ENCODE measurements at places on chromosomes 13 and 19.

DNA sequence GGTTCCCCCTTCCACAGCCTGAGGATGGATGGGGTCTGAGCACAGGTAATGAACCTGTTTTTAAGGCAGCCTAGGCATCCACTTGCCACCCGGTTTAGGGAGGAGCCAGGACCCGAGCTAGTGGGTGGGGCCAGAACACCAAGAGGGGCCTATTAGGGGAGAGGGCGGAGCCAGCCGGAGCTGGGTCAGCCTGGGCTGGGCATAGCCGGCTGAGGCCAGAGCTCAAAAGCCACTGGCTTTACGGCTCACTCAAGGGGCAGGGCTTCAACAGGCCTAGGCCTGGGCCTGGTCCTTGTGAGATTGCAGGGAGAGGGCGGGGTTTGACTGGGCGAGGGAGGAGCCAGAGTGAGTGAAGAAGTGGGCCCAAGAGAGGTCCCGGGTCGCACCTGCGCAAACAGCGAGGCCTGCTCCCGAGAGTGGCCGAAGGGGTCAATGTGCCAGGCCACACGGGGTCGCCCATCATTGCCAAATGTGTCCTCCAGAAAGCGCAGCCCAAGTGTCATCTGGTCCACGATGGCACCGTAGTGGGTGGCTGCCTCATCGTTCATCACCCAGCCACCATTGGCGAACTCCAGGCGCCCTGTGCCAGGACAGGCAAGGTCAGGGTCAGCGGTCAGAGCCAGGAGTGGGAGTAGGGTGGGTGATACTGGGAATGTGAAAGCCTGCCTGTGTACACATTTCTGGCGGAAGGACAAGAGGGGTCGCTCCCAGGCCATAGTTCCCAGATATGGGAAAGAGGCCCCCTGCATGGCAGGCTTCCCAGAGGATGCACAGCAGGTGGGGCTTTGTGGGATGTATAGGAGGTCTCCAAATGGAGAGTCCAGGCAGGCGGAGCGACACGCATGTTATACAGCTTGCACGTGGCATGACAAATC is 1.9 kb downstream of the MAN2B1 start:
- peak; percentile 46 for DNase-seq

GRCh38 chr13:39586151-39586550 is 16.8 kb downstream of the LHFPL6 start:
- no peak for DNase-seq

- DNase-seq, result no peak
These were observed 249.3 kb downstream of the UQCRFS1 start for GRCh38 chr19:28963486-28964250.

GRCh38 chr13:111245576-111246384 is 74.7 kb upstream of the TEX29 start:
- peak; percentile 56 for DNase-seq

- no peak for DNase-seq
These were observed 42.6 kb upstream of the STK24 start for GRCh38 chr13:98619556-98619955.

GRCh38 chr19:7294558-7295212 is 471 bp upstream of the INSR start:
- peak; percentile 60 for DNase-seq

DNA sequence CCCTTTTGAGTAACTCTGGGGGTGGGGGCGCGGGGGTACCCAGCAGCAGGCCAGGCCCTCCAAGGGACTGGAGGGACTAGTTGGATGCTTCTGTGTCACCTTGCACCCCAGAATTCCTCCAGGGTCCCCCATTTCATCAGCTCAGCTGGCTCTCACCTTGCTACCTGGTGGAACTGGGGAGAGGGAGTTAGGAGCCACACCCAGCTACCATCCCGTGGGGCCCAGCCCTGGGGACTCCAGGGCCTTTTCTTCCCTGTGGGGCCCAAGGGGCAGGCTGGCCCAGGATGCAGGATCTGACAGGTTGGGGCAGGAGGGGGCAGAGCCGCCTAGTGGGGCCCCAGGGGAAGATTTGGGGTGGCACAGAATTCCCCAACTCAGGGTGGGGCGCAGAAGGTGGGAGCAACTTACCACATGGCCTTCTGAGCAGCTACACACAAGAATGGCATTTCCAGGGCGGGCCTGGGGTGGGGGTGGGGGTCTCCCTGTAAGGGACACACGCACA is 32.8 kb upstream of the NANOS3 start:
- no peak for DNase-seq

DNA sequence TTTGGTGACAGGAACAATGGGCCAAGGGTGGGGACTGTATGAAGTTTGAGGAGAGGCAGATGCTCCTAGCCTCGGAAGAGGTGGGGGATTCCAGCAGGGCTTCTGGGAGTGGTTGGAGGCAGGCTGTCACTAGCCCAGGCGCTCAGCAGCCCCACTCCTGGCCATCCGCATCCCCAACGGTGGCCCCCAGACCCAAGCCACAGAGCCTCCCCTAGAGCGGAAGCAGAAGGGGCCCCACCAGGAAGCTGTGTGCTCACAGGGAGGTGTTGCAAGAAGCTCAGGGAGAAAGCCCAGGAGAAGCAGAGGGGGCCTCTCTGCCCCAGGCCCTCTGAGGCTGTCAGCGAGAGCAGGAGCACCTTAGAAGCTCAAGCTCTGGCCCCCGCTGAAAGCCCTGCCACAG is 8.3 kb downstream of the PRAM1 start:
- no peak for DNase-seq

GRCh38 chr13:53494406-53494805 is 465.8 kb downstream of the OLFM4 start:
- no peak for DNase-seq

DNA sequence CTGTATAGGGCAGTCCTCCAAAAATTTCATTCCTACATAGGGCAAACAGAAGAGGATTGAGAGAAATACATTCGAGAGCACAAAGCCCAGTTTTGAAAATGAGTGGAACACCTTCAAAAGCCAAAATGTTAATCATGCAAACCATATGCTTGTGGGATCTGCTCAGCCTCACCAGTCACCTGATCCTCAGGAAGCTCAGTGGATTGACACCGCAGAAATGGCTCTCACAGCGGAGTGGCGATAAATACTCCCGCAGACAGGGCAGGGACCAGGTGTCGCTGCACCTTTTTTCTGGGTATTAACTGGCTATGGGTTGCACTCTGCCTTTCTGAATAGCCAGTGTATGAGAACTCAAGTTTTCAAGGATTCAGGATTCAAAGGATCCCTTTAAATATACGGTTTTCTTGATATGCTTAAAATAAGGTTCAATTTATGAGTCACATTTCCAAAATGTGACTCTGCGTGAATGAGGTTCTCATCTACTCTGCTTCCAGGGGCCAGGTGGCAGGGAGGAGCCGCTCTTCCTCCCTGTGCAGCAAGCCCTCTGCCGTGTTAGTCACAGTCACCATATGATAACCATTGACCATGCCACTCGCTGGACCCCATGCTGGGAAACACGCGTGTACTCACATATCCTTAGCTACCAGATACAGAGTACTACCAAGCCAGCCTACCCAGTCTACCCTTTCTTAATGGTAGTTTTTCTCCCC is 18.3 kb upstream of the DHRS12 start:
- DNase-seq, result no peak

- DNase-seq, result no peak
These were observed 7.9 kb downstream of the CEACAM3 start for GRCh38 chr19:41804336-41804735.

- DNase-seq, result no peak
These were observed 66.8 kb downstream of the SOX1 start for GRCh38 chr13:112133499-112134390.

DNA sequence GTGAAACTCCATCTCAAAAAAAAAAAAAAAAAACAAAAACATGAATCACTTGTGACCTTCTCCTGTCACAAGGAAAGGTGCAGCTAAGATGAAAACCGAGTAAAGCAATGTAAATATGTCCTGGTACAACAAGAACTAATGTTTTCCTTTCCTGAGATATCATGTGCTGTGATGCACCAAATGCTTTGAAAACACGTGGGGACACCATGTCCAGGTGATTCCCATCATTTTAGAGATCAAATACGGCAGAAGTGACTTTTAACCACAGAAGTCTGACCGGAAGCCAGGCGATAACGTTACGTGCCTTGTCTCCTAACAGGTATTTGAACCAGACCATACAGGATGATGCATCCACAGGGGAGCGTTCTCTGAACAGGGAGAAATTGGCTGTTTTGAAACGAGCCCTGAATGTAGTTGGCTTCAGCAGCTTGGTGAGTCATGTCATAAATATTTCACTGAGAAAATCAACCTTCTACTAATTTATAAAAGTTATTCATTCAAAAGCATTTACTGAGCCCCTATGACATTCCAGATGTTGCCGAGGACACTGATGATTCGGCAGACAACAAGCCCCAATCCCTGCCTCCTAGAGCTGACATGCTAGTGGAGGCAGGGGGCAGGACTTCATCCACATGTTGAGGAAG is 328.1 kb downstream of the MYO16 start:
- DNase-seq, result peak; percentile 66

DNA sequence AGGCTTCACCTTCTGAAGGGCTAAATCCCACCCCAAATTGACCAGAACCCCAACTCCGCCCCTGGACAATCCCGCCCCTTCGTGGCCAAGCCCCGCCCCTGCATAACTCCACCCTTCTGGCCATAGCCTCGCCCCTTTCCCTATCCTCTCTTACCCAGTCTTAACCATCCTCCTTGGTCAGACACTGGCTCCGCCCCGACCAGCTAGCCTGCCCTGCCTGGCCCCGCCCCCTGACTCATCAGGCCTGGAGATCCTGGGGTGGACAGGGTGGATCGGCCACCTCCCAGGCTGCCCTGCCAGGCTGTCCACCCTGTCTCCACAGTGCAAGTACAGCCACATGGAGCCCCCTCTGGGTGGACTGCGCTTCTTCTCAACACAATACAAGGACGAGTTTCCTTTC is 8.0 kb upstream of the ZNF358 start:
- peak; percentile 92 for DNase-seq

GRCh38 chr13:79385694-79386093 is 20.4 kb downstream of the RBM26 start:
- DNase-seq, result no peak

- DNase-seq, result no peak
These were observed 5.5 kb downstream of the PHLDB3 start for GRCh38 chr19:43499042-43499441.

DNA sequence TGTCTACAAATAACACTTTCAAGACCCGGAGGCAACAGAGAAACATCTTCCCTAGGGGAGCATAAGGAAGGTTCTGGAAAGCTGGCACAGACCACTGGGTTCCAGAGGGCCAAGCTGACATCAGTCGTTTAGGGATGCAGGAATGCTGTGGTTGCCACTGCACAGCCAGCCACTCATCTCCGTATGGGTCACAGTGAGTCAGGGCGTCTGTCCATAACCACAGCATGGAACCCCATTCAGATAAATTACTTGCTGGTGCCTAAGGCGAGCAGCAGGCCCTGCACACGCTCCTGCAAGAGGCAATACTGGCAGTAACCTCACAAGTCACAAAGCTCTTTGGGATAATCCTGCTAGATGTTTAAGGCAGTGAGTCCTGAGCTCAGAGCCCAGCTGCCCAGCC is 140.9 kb upstream of the UBL3 start:
- DNase-seq, result peak; percentile 94

DNA sequence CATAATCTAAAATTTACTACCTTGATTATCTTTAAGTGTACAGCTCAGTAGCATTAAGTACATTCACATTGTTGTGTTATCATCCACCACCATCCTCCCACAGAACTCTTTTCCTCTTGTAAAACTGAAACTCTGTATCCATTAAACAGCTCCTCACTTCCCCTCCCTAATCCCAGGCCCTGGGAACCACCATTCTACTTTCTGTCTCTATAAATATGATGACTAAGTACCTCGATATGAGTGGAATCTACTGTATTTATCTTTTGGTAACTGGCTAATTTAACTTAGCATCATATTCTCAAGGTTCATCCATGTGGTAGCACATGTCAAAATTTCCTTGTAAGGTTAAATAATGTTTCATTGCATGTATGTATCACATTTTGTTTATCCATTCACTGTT is 49.0 kb upstream of the POMP start:
- no peak for DNase-seq

- DNase-seq, result peak; percentile 32
These were observed 10.7 kb downstream of the ELF1 start for GRCh38 chr13:41008349-41008980.

- no peak for DNase-seq
These were observed 2.0 kb downstream of the ZNF792 start for GRCh38 chr19:34961775-34962686.

- no peak for DNase-seq
These were observed 22.9 kb upstream of the WTIP start for GRCh38 chr19:34458677-34459076.

GRCh38 chr19:11414544-11414943 is 4.6 kb downstream of the RGL3 start:
- DNase-seq, result no peak

- DNase-seq, result no peak
These were observed 5.6 kb downstream of the CEACAM4 start for GRCh38 chr19:41621226-41621625.

DNA sequence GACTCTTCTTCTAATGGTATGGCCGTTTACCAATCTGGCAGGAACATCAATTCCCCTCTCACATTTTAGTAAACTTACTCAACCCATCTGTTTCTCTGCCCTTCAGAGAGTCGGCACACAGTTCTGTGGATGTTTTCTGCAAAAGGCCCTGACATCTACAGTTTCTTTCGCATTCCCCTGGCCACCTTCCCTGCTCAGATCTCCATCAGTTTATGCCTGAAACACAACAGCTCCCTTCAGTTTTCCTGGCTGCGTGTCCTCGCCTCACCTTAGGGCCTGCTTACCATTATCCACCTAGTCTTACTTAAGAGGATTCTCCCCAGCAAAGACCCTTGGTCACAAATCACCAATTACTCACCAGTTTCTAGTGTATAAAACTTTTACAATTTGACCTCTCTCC is 25.2 kb downstream of the COL4A1 start:
- DNase-seq, result no peak

- no peak for DNase-seq
These were observed 56.2 kb upstream of the UBE2L5 start for GRCh38 chr13:30366088-30366487.

GRCh38 chr19:5287066-5287465 is 53.5 kb downstream of the PTPRS start:
- DNase-seq, result no peak

All from AG20443 (cell line).